Stimulated activated CD8-positive, alpha-beta memory T cell treated with anti-CD3 and anti-CD28 coated beads, Interleukin-7, amount 100 ng/mL, for 1 hour (primary cell): ENCODE measurements at places on chromosomes 5 and 9.

GRCh38 chr5:134083517-134083916 is 31.0 kb upstream of the TCF7 start:
- DNase-seq = no peak

- no peak for DNase-seq
Observed at GRCh38 chr5:6692906-6693305, 20.3 kb upstream of the TENT4A start.

- DNase-seq = no peak
Observed at GRCh38 chr5:53090229-53090628, 19.3 kb downstream of the MOCS2 start.

- no peak for DNase-seq
Observed at GRCh38 chr9:13628526-13628925, 349.0 kb upstream of the MPDZ start.

DNA sequence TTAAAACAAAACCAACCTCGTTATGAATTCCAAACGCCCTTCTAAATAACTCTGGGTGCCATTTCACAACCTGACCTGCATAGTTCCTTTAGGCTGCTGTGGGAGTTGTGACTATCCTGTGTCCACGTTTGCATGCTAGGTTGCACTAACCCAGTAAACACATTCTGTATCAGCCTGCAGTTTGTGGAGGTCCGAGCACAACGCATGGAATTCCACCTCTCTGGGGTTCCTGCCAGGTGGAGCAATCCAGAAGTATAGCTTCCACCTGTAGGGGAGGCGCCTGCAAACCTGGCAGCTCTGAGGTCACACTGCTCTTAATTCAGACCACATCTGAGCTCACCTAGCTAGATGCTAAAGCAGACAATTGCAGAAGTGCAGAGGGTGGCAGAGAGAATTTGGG is 57.2 kb downstream of the MARCHF3 start:
- DNase-seq = no peak
